ENCODE measurements at places on chromosomes 1 and 21.
A peak's percentile ranks its signal among the peaks of the same experiment; 100 is the strongest.

GRCh38 chr1:117128323-117129079, 7.0 kb upstream of the TRIM45 start:
- peak; percentile 38 for DNase-seq

GRCh38 chr21:44625756-44626155, 1.1 kb upstream of the KRTAP10-9 start:
- no peak for DNase-seq

DNA sequence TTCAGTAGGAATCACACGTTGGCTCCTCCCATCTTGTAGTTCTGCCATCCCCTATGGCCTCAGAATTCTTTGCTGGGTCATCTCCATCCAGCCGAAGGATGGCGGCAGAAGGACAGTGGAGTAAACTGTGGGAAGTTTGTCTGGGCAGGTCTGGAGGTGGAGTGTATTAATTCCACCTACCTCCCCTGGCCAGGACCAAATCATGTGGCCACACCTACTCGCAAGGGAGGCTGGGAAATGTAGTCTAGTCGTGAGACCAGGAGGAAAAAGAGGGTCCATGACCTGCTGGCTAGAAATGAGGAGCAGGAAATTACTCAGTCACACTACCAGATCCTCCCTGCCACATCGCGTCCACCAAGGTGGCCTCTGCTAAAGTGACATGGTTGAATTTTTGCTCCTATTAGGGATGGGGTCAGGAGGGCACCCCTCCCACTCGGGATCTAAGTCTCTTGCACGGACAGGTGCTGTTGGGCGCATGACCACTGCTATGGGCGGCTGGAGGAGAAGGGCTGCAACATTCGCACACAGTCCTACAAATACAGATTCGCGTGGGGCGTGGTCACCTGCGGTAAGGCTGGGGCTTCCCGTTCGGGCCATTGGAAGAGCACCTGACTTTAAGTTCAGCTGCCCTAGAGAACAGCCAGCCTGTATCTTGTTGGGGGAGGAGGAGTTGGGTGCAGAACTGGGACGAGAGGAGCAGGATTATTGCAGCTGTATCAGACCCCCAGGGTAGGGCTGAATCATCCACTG, 19.5 kb downstream of the PLA2G5 start:
- DNase-seq, result no peak

DNA sequence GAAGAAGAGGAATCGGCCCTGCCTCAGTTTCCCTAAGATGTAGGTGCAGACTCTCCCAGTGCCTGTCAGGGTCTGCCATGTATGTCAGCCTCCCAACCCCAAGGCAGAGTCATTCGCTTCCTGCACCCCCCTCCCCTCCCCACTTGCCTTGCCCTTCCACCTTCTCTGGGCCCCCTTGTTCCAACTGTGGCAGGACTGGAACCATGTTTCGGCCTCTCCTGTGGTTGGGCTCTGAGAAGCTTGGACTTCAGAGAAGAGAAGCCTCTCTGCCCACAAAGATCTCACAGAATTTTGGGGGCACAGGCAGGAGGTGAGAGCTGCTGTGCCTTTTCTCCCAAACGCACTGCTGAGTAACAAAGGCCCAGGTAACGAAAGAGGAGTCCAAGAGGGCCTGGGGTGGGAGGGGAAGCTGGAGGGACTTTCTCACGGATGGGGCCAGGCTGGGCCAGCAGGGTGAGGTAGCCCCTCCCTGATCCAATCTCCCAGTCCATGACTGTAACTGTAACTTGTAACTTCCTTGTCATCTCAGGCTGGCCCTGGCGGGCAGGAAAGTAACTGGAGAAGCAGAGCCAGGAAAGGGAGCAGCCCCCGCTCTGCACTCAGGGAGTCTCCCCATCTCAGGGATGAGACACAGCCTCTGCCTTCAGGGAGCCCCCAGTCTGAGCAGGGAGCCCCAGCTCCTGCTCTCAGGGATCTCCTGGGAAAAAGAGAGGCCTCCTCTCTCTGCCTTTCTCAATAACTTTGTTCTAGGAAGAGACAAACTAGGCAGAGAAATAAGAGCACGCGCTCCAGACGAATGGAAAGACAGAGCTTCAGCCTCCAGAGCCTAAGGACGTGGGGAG, 11.3 kb downstream of the CRABP2 start:
- no peak for DNase-seq

GRCh38 chr21:34534522-34534921, 22.5 kb upstream of the KCNE1 start:
- no peak for DNase-seq

GRCh38 chr1:228349701-228350171, 56.9 kb downstream of the TRIM11 start:
- no peak for DNase-seq

DNA sequence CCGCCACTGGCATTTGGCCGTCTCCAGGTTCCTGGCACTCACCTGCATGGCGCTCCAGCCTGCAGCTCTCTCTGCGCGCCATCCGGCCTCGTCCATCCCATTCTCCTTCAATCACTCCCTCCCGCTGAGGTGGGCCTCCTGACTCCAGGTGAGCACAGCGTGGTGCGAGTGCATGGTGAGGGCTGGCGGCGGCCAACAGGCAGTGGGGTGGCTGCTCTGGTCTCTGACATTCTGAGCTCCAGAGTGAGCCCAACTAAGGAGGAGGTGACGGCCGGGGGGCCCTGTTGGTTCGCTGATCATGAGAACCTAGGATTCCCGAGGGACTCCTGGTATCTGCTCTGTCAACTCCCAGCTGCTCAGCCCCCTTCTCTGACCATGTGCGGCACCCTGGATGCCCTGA, 130.4 kb downstream of the AJAP1 start:
- no peak for DNase-seq

- DNase-seq, result no peak
These were observed at the start of gene ATP1A4 for GRCh38 chr1:160151303-160151702. Gene ATP1A4, plus strand, starts transcription at chr1:160151603. Its CDS starts 438 bp downstream, at chr1:160152041.

- no peak for DNase-seq
These were observed 1.2 kb upstream of the TMPRSS3 start for GRCh38 chr21:42396799-42397745.

DNA sequence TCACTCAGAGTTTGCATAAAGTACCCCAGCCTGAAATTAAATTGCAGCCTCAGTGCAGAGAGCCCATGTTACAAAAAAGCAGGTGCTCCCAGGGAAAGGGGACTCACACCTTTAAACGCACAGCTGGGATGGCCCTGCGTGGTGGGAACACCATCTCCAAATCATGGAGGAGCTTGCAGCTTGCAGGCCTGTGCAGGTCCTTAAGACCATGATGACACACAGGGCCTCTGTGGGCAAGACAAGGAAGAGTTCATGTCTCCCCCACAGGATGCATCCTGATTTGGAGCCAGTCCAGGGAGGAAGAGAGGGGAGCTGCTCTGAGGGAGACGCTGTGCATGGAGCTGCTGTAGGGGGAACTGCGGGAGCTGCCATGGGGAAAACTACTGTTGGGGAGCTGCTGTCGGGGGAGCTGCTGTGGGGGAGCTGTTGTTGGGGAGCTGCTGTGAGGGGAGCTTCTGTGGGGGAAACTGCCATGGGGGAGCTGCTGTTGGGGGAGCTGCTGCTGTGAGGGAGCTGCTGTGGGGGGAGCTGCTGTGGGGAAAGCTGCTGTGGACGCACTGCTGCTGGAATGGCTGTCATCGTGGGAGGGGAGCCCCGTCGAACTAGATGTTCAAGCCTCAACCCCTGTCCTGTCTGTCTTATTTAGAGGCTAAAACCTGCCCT, 113.9 kb downstream of the MATN1 start:
- no peak for DNase-seq

- no peak for DNase-seq
These were observed 667.4 kb upstream of the ZP4 start for GRCh38 chr1:238558156-238558555.

- no peak for DNase-seq
These were observed 24.3 kb downstream of the AHCTF1 start for GRCh38 chr1:246907472-246907871.

GRCh38 chr1:164562947-164563520, 4.0 kb downstream of the PBX1 start:
- DNase-seq, result no peak

GRCh38 chr1:214012418-214012817, 24.6 kb downstream of the PROX1 start:
- no peak for DNase-seq

DNA sequence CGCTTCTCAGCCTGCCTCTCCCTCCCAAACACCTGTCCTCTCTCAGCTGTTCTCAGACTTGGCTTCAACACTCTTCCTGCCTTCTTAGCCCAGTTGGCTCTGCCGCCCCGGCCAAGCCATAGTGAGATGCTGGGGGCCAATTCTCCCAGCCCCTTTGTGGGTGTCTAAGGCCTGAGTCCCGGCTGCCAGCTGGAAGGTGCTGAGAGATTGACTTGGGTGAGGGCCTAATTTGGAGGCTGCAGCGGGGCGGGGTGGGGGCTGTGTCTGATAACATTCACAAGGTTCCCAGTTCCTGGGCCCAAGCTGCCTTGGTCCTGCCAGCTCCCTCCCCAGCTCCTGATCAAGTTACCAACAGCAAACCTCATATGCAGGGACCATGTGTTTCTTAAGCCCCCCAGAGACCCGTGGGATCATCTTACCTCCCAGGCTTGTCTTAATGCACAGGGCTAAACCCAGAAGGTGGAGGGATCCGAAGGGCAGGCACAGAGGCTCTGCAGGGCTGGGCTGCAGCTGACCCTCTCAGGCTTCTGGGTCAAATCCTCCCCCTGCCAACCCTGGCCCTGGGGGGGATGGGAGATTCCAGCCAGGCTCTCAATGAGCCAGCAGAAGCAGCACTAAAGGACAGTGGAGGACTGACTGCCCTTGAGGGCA, 9.8 kb downstream of the INKA2 start:
- no peak for DNase-seq
